ENCODE measurements at places on chromosomes 5 and 9.

- no peak for DNase-seq
Measured at GRCh38 chr5:51488803-51489642, 105.8 kb downstream of the ISL1 start.

GRCh38 chr5:14965815-14966214, 94.2 kb upstream of the ANKH start:
- DNase-seq = no peak

- DNase-seq = no peak
Measured at GRCh38 chr9:96574931-96575351, 44.7 kb downstream of the CDC14B start.

GRCh38 chr9:127833555-127833954, 20.9 kb downstream of the ENG start:
- peak; percentile 42 for DNase-seq

GRCh38 chr5:6788439-6788838, 75.2 kb downstream of the TENT4A start:
- DNase-seq = no peak

All from fibroblast of skin of right quadriceps (primary cell).